ENCODE measurements at places on chromosomes 5 and 9. TPM values are rescaled to one million over a fixed set of nuclear protein-coding genes. Genes with fewer than 3 reads are reported as not detected.

The IL9 gene
- total RNA-seq, result not detected

The MAP1B gene
- 109 TPM for total RNA-seq

The SLC25A2 gene
- 0.09 TPM for total RNA-seq

The PCDHGB1 gene
- 0.99 TPM for total RNA-seq

The SVEP1 gene
- total RNA-seq, result 0.66 TPM

The ROR2 gene
- not detected for total RNA-seq

The PRDM9 gene
- not detected for total RNA-seq

The PNPLA7 gene
- total RNA-seq, result 0.47 TPM

The PRRT1B gene
- total RNA-seq, result not detected

The F12 gene
- 0.99 TPM for total RNA-seq

The SIT1 gene
- total RNA-seq, result not detected

The KCNN2 gene
- total RNA-seq, result 0.54 TPM

The EXOC3 gene
- 34.5 TPM for total RNA-seq

Measured in endothelial cell of coronary artery (primary cell).